NCI-H1092 treated with DMSO at 0.1 percent for 48 hours (cell line): ENCODE measurements at places on chromosomes 7 and 10.

DNA sequence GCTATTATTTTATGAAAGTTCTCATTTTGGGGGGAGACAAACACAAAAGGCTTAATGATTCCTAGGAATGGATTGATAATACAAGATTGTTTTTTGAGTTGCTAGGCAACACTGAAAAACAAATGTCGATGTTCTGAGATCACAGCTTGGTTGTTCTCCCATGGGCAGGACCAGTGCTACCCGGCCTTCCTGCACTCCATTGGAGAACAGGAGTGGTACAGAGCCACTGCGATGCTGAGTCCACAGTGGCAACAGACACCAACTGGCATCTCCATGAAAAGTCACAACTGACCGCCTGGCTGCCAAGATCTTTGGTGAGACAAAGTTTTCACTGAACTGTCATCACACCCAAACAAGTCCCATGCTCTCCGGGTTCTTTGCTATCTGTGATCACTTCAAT is 68.9 kb upstream of the NMT2 start:
- DNase-seq, result no peak

GRCh38 chr7:28732071-28732869 is 225.9 kb downstream of the TRIL start:
- DNase-seq, result peak; percentile 41

- DNase-seq, result peak; percentile 5
Observed at GRCh38 chr10:35409094-35409582, 72.8 kb downstream of the CCNY start.

DNA sequence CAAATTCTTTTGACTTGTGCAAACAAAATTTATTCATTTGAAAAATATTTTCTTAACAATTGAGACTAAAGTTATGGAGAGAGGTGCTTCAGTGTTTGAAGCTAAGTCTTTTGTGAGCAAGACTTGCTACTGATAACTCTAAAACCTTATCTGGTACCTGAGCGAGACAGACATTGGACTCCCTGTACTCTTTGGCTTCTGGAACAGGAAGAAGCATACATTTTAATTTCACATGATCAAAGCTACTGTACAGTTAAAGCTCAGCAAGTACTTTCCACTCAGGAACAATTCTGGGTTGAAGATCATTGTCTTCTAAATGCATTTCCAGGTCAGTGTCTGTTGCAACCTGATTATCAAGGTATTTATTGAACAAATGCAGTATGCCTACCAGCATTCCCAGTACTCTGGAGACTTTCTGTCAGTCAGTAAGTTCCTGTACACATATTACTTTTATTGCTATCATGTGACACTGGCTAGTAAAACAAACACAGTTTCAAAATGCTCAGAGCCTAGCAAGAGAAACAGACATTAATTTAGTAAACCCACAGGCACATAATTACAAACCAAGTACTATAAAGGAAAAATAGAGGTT is 42.4 kb downstream of the CABCOCO1 start:
- no peak for DNase-seq

DNA sequence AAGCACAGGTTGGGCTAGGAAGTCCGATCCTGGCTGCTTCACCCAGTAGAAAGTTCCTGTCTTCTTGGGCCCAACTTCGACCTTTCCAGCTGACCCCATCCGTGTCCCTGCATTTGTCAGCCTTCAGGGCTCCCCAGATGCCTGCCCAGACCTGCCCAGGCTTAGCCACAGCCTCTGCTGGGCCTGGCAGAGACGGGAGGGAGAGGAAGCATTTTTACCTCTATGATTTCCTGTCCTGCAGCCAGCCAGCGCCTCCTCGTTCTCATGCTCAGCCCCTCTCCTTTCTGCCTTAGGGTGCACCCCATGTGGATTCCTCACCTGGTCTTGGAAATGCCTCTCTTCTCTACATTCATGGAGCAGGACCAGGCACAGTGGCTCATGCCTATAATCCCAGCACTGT is 3.7 kb downstream of the METTL27 start:
- no peak for DNase-seq
